ENCODE measurements at places on chromosomes 2 and 18.

GRCh38 chr18:49072524-49072934, 121.8 kb upstream of the SMAD7 start:
- DNase-seq = no peak

GRCh38 chr2:197284956-197285355, 25.6 kb downstream of the ANKRD44 start:
- no peak for DNase-seq

DNA sequence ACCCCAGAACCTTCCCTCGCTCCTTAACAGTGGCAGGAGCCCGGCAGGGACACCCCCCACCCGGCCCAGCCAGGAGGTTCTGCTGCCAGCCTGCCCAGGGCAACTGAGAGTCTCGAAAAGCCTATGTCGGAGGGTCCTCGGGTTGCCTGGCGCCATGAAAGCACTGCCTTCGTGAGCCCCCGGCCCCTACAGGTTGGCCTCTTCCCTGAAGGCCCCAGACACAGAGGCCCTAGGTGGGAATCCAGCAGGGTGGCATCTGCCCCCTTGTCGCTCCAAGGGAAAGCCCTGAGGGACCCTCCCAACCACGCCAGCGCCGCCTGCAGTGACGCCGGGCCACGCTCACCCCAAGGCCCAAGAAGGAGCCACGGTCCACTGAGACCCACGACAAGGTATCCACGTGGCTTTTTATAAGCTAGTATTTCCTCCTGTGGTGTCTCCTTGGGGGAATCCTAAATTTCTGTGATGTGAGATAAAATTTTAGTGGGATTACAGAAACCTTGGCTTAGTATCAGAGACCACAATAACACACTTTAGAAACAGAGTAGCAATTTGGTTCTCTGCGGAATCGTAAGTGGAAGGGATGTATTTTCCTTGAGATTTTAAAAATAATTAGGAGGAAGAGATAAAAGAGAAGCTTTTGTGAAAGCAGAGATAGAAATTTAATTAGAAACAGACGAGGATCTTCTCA, 138.9 kb downstream of the HDAC4 start:
- no peak for DNase-seq

DNA sequence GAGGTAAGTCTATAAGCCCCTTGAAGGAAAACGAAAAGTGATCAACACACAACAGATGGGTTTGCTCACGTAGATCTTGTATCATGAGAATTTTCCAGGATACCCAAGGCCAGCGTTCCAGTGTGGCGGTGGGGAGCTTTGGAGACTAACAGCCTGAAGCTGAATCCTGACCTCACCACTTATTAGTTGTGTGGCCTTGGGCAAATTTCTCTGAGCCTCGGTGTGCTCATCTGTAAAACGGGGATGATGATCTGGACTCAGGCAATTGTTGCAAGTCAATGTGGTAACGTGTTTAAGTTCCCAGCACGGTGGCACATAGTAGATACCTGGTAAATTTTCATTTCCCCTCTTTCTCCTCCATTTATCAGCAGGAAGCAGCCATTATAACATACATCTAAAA, 68.3 kb downstream of the VWA3B start:
- DNase-seq = no peak

DNA sequence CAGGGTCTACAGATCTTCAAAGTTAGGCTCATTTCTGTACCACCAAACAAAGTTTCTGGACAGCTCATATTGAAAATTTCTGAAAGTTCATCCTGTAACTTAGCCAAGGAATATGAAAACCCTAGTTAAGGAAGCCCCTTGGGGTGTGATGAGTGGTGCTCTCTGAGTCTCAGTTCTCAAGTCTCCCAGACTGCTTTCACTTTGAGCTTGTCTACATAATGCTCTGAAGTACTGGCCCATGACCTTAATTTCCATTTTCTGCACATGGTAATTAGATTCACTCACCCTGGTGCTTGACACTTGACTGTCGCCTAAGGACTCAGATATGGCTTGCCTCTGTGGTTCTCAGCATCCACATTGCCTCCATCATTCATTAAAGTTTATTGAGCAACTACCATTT, 51.7 kb upstream of the SATB2 start:
- no peak for DNase-seq

- DNase-seq = no peak
Measured at GRCh38 chr2:222926915-222927314, 66.1 kb downstream of the ACSL3 start.

DNA sequence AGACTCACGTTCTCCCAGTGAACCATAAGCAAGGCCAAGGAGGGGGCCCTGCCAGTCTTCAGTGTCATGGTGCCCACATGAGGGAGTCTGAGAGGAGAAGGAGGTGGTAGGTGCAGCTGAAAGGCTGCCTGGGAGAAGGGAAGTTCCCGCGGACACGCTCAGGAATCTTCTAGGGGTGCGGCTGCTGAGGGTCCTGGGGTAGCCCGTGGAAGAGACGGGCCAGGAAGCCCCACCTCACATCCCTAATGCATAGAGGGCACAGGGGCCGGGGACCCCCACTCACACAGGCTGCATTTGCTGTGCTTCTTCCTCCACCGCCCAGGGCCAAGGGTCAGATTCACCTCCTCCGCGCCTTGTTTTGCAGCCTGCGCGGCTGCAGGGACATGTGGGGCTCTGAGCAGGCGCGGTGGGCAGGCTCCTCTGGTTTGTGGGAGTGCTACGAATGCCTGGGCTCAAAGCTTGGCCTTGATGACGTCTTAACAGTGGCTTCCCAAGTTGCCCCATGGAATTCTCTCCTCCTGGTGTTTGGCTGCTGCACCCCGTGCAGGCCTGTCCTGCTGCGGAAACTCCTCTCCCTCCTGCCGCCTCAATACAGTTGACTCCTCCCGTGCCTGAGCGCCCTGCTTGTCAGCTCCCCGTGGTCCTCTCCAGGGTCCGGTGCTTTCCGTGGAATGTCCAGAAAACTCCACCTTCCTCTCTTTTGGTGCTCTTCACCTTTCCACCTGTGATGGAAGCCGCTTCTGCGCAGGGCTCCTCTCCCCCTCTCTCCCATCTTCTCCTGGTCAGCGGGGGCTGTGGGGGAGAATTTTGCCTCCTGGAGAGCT, 95.7 kb downstream of the VAPA start:
- DNase-seq = no peak

DNA sequence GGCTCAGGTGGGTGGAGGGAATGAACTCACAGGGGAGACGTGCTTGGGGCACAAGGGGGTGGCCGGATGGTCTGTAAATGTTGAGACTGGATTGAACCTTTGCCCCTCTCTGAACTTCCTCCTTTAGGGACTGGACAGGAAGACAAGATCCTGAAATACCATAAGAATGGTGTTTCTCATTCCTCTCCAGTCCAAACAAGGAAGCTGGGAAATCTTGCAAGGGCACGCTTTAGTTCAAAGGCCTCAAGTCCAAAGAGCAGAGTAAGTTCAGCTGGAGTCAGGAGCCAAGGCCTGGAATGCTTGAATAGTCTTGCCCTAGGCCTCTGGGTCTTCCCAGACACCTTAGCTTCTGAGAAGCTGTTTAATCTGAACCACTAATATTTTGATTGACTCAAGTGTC, 52.4 kb upstream of the SIX3 start:
- no peak for DNase-seq

DNA sequence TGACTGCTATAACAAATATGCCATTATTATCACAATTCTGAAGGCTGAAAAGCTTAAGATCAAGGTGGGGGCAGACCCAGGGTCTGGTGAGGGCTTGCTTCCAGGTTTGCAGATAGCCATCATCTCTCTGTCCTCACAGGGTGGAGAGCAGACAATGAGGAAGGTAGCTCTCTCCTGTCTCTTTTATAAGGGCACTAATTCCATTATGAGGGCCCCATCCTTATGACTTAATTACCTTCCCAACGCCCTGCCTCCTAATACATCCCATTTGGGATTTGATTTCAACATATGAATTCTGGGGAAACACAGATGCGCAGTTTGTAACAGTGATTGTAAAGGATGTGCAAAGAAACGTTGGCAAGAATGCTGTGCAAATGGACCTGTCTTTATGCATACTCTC, 44.8 kb downstream of the PARD3B start:
- DNase-seq = no peak

GRCh38 chr2:178928077-178928476, 120.9 kb upstream of the TTN start:
- no peak for DNase-seq

DNA sequence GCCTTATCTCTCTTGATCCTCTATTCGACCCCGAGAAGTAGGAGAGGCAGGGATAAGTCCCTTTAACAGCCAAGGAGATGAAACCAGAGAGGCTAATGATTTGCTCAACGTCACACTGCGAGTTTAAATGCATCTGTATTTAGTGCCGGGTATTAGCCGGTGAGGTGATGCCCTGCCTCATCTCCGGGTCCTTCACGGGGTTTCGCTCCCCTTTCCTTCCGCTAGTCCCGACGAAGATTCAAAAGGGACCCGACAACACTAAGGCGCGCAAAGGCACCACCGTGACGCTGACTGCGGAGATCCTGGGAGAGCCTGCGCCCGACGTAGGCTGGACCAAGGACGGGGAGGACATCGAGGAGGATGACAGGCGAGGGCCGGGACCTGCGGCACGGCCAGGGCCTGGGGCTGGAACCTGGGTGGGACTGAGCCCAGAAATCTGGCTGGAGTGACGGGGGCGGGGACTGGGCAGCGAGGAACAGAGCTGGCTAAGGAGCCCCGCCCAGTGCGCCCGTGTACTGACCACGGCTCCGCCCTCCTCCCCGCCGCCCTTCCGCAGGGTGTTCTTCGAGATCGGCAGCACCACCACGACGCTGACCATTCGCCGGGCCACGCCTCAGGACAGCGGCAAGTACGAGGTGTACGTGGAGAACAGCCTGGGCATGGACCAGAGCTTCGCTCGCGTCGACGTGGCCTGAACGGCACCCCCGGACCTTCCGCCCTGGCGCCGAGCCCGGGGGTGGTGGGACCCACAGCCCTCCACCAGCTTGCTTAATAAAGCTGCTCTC, 1.0 kb upstream of the GMPPA start:
- DNase-seq = peak; percentile 38

DNA sequence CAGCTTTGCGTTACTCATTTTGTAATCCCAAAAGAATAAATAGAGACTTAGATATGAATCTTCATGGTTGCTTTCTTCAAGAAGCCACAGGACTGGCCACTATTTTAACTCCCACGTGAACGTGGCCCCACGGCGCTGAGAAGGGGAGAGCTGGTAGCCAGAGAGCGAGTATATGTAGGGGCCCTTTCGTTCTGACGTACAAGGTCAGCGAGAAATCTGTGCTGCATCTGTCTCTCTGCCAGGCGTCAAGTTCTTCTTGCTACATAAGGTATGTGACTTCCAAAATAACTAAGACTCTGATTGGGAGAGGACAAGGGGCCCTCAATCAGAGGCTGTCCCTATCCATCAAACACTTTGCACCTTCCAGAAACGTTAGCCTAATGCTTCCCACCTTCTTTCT, 149.2 kb downstream of the PLEKHA3 start:
- DNase-seq = no peak

GRCh38 chr2:172639823-172640222, 83.9 kb downstream of the PDK1 start:
- no peak for DNase-seq

DNA sequence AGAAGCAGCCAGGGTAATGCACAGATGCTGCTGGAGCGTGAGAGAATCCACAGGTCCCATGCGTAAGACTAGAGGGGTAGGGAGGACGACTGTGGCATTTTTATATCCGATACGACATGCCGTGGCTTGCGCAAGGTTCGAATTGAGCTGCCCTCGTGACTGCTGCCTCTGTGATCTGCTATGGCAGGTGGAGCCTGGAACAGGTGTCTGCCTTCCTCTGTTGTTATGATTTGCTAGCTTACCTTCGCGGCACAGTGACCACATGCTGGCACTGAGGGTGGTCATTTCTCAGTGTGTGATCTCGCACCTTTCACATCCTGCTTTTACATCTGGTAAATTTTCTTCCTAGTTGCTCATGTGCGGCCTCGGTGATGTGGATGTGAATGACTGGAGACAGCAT, 240.2 kb downstream of the ALPK2 start:
- no peak for DNase-seq

DNA sequence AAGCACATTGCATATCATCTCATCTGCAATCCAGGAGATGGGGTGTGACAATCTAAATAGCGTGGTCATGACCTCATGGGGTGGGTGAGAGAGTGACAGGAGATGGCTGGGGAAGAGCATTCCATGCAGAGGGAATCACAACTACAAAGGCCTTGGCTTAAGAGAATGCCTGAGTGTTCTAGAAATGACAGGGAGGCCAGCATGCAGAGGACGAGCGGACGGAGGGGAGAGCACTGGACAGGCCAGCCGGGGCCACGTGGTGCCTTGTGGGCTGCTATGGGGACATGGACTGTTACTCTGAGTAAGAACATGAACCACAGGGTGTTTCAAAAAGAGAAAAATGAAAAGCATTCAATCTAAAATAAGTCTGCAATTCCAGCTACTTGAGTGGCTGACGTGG, 117.9 kb upstream of the ODC1 start:
- no peak for DNase-seq

Data from CD4-positive, alpha-beta T cell treated with Interleukin-10 for 1 hour (primary cell).